Adrenal gland (tissue), 19 donors: ENCODE measurements at places on chromosomes 12 and 14.

DNA sequence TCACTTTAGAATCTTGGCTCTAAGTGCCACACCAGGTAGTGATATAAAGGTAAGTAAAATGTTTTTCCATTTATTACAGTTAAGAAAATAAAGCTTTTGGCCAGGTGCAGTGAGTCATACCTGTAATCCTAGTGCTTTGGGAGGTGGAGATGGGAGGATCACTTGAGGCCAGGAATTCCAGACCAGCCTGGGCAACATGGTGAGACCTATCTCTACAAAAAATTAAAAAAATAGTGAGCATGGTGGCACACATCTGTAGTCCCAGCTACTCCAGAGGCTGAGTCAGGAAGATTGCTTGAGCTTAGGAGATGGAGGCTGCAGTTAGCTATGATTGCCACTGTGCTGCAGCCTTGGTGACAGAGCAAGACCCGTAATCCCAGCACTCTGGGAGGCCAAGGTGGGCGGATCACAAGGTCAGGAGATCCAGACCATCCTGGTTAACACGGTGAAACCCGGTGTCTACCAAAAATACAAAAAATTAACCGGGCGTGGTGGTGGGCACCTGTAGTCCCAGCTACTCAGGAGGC is 5.0 kb downstream of the FANCM start:
- DNase-seq, result no peak

DNA sequence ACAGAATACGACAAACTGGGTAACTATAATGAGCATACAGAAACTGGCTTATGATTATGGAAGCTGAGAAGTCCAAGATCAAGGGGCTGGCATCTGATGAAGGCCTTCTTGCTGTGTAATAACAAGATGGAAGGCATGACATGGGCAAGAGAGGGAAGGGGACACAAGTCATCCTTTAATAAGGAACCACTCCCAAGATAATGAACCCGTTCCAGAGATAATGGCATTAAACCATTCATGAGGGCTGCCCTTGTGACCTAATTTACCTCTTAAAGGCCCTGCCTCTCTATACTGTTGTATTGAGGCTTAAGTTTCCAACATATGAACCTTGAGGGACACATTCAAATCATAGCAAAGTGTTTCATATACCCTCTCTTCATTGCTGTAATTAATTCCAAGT is 4.6 kb upstream of the VTI1B start:
- DNase-seq, result no peak

DNA sequence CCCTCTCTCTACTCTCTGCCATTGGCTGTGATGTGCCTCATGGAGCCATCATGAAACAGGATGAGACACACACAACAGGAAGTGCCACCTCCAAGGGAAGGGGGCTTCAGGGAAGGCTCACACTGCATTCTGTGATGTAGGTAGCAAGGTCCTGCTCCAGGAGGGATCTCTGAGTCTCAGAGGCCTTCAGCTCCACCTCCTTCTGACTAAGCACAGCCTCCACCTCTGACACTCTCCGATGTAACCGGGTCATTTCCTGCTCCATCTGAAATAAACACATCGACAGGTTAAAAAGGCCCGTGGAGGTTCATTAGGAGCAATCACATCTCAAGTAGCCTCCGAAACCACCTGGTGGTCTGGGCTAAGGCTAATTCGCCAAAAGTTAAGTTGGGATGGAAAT is 93.3 kb downstream of the CIT start:
- DNase-seq, result no peak

GRCh38 chr14:60363275-60363674 is 114.3 kb downstream of the PPM1A start:
- no peak for DNase-seq

- no peak for DNase-seq
Observed at GRCh38 chr14:95311752-95312151, 8.0 kb downstream of the CLMN start.

DNA sequence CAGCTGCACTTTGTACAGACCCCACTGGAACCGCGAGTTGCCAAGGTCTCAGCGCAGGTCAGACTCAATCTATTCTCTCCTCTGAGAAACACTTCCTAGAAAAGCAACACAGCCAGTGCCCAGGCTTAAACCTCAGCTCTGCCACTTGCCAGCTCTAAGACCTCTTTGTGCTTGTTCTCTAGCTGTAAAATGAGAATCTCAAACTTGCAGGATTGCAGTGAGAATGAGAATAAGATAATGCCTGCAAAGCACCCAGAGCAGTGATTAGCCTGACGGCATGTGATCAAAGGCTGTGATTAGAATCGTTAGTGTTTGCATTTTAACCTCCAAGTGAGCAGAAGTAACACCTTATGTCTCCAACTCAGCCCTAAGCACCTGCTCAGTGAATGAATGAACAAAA is 21.3 kb downstream of the ANO2 start:
- no peak for DNase-seq

GRCh38 chr12:126708492-126708896 is 1558.5 kb upstream of the TMEM132C start:
- no peak for DNase-seq

DNA sequence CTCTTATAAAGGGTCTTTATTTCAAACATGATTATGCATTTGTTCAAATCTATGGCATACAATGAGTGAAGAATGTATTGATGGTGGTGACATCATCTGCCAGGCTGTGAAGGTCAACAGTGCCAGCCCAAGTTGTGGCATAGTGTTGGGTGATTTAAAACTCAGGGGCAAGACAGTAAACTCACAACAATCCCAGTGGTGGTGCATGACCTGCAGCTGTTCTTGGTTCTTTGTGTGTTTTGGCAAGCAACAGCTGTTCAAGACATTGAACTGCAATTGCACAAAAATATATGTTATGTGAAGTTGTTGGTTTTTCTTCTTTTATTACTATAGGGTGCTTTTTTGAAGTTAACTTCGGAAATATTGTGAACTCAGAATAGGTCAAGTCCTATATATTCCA is 851.6 kb downstream of the NRXN3 start:
- no peak for DNase-seq

DNA sequence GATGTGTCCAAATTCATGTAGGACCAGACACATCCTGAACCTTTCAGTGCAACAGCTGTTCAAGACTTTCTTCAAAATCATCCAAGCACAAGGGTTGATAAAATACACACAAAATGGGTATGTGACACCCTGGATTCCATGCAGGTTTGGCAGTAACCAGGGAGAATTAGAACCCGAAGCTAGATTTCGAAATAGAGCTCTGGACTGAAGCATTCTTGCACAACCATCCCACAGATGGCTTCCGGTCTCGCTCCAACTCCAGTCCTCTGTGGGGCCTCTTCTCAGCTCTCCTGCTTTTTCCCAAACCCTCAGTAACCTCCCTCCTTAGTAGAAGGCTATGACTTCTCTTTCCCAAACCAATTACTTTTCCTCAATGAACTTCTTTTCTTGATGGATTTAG is 171.3 kb downstream of the TTC7B start:
- DNase-seq, result no peak

GRCh38 chr12:90017316-90017715 is 308.7 kb upstream of the ATP2B1 start:
- DNase-seq, result no peak

- no peak for DNase-seq
Observed at GRCh38 chr12:55676707-55677106, 31.0 kb downstream of the ITGA7 start.

GRCh38 chr12:38711054-38711453 is 194.3 kb downstream of the CPNE8 start:
- DNase-seq, result no peak
